ENCODE measurements at places on chromosomes 7 and 10.

GRCh38 chr10:60348982-60349381, 40.7 kb downstream of the ANK3 start:
- no peak for DNase-seq

DNA sequence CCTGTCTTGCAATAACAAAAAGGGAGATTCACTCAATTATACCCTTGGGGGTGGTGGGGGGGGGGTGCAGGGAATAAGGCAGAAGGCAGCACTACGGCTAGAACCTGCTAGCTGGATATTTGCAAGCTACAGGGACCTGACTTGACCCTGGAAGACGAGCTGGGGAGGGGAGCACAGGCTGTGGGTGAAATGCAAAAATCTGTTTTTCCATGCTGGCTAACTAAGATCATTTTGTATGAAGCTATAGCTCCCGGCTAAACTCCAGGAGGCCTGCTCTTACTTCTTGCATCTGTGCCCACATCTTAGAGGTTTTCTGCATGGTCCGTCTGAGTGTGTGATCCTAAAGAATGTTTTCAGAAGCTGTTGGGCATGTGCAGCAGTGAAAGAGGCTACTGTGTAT, 106.6 kb downstream of the EBLN1 start:
- DNase-seq, result no peak

- DNase-seq, result no peak
Measured at GRCh38 chr7:48045195-48045765, 9.9 kb downstream of the C7orf57 start.

DNA sequence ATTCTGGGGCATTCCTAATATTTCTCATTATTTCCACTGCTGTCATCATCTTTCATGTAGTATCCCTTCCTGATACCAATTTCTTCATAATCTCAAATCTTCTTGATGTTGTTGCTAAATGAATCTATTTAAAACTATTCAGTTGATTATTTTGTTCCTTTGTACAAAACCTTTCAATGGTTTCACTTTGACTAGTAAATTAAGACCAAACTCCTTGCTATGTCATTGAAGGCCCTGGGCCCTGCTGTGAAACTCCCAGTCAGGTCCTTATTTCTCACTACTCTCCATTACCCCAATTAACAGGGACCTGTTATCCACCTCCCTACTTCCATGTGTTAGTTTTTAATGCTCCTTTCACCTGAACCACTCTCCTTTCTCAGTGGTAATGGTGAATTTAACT, 97.0 kb downstream of the CTTNBP2 start:
- no peak for DNase-seq

GRCh38 chr7:907158-907980, 31.0 kb downstream of the GET4 start:
- no peak for DNase-seq

DNA sequence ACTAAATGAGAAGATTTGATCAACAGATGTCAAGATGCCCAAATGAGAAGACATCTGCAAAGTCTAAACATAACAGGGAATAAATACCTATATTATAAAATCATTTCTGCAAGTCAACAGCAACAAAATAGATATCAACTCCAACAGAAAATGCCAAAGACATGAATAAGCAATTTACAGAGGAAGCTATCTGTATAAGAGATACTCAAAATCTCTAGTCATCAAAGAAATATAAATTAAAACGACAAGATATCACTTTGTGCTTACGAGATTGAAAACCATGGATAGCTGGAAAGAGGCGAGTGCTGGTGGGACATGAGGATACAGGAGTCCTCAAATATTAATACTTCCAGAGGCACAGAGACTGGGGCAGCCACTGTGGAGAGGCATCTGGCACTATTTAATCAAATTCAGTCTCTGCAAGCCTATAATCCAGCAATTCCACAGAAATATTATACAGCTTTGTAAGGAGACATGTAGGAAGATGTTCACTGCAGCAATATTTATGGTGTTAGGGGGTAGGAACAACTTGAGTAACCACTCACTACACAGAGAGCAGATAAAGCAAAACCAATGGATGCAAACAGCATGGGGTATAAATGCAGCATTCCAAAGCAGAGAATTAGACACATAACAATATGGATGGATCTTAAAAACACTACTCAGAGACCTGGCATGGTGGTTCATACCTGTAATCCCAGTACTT, 4.8 kb downstream of the DNMBP start:
- DNase-seq, result no peak

- no peak for DNase-seq
Measured at GRCh38 chr10:104035194-104036068, 50.2 kb downstream of the COL17A1 start.

DNA sequence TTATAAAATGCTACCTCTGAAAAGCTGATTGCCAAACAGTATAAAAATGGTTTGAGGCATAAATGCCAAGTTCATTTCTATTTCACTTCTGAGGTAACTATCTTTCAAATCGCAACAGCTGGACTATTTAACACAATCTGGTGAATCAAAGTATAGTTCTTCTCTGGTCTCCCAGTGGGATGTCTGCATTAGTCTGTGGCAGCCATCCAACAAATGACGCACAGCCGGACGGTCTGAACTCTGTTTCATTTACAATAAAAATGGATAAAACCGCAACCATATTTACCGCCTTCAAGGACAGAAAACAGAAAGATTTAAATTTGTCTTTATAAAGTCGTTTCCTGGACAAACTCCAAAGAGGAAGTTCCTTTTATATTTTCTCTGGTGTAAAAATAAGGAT, 41.9 kb downstream of the ENO4 start:
- DNase-seq, result no peak

DNA sequence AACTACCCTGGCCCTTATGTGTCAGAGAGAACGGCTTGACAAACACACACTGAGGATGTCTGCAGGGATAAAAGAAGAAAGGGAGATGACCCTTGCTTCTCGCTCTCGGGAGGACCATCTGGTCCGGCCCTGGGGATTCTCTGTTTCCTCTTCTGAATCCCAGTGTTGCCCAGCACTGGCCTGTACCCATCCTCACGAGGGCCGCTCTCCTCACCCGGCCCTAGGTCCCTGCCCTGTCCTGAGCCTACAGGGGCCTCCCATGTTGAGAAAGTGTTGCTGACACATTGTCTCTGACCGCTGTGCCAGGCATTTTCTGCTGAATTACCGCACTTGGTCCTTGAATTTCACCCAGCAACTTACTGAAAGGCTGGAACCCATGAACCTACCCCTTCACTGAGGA, 171.9 kb upstream of the LANCL2 start:
- no peak for DNase-seq

- DNase-seq, result no peak
Measured at GRCh38 chr10:46552526-46553237, 3.8 kb downstream of the GPRIN2 start.

GRCh38 chr7:110568932-110569331, 522.0 kb upstream of the LRRN3 start:
- DNase-seq, result no peak

GRCh38 chr10:865257-865656, 66.2 kb downstream of the LARP4B start:
- DNase-seq, result no peak

GRCh38 chr7:92061154-92061553, 73.1 kb downstream of the CYP51A1 start:
- no peak for DNase-seq

GRCh38 chr10:55446441-55447002, 645.5 kb upstream of the PCDH15 start:
- no peak for DNase-seq

GRCh38 chr7:2729031-2729892, 41.3 kb downstream of the AMZ1 start:
- DNase-seq, result no peak

DNA sequence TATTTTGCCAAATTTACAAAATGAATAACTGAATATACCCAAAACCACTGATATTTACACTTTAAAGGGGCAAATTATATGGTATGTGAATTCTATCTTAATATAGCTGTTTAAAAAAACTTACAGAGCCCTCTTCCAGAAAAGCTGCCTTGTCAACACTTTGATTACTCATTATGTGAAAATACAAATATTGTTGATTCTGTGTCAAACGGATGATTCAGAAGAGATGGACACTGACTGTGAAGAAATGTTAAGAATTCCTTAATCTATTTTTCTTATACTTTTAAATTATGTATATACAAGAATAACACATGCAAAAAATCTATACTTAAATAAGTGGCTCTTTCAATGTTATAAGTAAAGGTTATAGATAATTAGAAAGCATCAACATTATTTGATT, 41.5 kb downstream of the SMURF1 start:
- no peak for DNase-seq

- DNase-seq, result no peak
Measured at GRCh38 chr7:2990949-2991470, 52.7 kb downstream of the CARD11 start.

DNA sequence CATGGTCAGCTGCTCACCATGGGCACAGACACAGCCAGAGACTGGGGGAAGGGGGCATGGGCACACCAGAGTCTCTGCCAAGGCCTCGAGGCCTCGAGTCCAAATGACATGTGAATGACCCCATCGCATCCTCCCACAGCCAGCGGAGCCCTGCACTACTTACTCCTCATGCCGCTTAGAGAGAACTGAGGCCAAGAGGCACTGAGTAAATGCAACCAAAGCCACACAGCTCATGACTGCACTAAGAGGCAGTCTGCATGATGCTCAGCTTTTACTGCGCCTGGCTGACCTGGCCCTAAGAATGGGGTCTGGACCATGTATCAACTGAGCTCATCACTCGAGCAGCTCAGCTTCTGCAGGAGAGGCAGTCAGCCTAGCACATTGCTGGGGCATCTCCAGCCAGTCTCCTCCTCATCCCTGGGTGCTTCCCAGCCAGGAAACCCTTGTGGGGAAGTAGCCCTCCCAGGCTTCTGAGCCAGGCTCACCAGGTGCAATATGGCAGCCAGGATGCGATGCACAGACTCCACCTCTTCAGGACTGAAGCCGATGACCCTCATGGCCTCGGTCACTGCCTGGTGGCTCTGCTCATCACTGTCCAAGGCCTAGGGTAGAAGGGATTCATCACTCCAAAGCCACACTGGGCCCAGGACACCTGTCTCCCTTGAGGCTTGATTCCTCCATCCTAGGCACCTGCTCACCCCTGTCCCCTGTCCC, 7.5 kb downstream of the MYO1G start:
- DNase-seq, result no peak

DNA sequence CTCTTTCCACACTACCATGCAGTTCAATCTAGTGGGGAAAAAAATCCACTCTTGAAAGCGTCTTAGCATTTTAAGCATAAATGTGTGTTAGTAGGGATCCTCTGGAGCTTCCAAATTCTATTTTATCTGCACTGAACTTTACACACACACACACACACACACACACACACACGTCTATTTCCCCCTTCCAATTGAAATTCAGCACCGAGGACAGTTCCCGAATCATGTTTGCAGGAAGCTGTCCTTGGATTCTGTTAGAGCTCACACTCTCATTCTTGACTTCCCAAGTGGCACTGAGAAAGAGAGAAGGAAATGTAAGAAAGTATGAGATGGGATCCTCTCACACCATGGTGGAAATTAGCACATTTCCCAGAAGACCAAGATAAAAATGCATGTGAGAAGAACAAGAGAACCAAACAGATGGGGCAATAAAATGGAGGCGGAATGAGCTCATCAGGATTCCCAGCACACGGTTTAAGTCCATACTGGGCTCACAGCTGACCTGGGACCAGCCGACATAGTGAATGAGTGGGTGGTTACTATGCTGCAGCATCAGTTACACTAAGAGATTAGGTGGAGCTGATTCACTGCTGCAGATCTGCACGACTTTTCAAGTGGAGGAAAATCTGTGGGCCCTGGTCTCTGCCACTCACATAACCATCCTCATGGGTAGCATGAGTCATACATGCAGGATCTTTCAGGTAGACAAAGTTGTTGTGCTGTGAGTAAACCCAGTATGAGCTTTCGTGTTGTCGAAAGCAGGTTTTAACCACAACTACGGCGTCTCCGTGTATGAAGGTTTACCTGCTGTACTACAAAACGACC, 3.3 kb upstream of the NPTX2 start:
- DNase-seq, result no peak

- DNase-seq, result no peak
Measured at GRCh38 chr10:127576740-127577161, 27.6 kb downstream of the NPS start.

GRCh38 chr10:89042562-89042961, 52.0 kb downstream of the FAS start:
- no peak for DNase-seq

- no peak for DNase-seq
Measured at GRCh38 chr10:14567421-14567820, 207.3 kb downstream of the FAM107B start.

- no peak for DNase-seq
Measured at GRCh38 chr7:31017721-31018120, 34.4 kb upstream of the ADCYAP1R1 start.

GRCh38 chr10:51137756-51138529, 63.7 kb downstream of the PRKG1 start:
- DNase-seq, result no peak

GRCh38 chr10:46558392-46559185, 2.1 kb upstream of the GPRIN2 start:
- DNase-seq, result no peak

DNA sequence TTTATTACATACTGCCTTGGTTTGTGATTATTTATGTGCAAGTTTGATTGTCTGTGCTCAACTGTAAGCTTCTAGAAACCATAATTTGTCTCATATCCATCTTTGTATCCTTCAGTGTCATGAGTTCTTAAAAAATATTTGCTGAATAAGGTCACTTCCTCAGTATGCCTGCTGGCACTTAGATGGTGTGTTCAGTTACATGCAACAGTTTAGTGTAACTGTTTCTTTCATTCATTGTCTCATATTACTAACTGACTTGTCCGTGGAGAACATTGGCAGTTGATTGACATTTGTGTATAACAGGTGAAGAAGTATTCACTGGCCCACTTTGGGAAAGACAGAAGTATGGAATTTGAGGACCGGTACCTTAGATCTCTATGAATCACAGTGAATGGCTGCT, 236.9 kb downstream of the PRKG1 start:
- DNase-seq, result no peak

DNA sequence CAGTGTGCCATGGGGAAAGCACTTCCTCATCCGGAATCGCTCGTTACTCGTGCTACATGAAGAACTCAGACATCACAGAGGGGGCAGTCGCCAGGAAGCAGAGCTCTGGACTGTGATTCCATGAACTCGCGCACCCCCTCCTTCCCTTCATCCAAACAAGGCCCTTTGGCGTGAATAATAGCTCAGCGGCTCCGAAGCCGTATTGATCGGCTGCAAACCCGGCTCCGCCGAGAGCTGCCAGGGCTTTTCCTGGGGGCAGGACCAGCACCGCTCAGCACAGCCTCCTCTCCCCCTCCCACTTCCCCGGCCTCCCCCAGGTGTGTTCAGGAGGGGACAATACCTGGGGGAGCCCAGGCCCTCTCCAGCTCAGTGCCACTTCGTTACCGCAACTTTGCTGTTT, 129.0 kb upstream of the TCF7L2 start:
- no peak for DNase-seq

GRCh38 chr7:2732388-2732787, 44.4 kb downstream of the AMZ1 start:
- DNase-seq, result no peak

- no peak for DNase-seq
Measured at GRCh38 chr10:71368643-71369042, 28.1 kb upstream of the CDH23 start.
